ENCODE measurements at places on chromosomes 7 and 10. TPM values are rescaled to one million over a fixed set of nuclear protein-coding genes. Genes with fewer than 3 reads are reported as not detected.

Gene CLCN1
- total RNA-seq: not detected

Gene TEX36
- total RNA-seq: not detected

Gene HOXA4
- 2.0 TPM for total RNA-seq

Gene TMEM140
- 1.7 TPM for total RNA-seq

Gene CCDC3
- total RNA-seq: not detected

Gene WDFY4
- 80.0 TPM for total RNA-seq

Gene MUC12
- total RNA-seq: not detected

Gene RAB19
- not detected for total RNA-seq

Gene NME8
- total RNA-seq: not detected

Gene TES
- not detected for total RNA-seq

DNA sequence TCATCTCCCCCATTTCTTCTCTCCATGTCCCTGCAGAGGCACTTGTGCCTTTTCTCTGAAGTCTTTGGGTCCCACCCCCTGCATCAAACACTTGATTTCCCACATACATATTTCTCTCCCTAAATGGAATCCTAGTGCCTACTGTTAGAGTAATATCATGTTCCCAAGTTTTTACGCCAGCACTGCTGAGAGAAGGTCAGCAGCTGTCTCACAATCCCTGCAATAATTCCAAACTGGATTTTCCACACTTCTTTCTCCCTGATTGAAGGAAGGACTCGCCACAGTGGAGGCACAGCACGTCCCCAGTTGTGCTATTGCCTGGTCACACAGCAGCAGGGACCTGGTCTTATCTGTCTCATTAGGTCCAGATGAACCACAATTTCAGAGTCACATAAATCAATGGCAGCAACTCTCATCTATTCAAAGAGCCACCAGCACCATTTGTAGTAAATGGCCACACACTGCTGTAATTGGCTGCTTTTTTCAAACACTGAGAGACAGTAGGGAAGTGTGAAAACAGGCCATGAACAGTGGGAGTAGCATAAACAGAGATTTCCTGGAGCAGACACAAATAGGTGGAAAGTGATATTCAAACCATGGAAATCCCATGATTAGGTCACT is 605.5 kb downstream of the XPNPEP1 start:
- no peak for DNase-seq

GRCh38 chr7:138625849-138626230 is 75.3 kb downstream of the SVOPL start:
- DNase-seq: no peak

- DNase-seq: no peak
These were observed 236.8 kb downstream of the DYNC1I1 start for GRCh38 chr7:96009148-96009547.

DNA sequence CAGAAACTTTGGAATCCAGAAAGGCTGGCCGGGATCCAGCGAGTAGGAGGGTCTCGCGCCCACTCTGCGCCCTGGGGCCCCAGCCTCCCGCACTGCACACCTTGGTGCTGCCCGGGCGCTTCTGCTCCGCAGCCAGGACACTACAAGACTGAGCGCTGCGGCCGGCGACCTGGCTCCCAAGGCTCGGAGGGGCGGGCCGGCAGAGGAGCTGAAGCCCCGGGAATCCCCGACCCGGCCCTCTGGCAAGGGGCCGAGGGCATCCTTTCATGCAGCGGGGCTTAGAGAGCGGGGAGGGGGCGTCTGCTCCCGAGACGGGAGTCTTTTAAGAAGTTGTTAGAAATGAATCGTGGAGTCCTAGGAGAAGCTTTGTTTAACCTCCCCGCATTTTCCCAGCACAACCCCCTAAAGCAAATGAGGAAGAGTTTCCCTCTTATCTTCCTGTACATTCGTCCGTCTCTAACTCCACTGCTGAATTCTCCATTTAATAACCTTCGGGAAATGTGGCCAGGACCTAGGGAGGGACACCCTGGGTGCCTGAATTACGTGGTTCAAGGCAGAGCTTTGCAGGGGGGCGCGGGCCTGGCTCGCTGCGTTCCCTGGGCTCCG is 1.1 kb downstream of the VWC2 start:
- DNase-seq: no peak

DNA sequence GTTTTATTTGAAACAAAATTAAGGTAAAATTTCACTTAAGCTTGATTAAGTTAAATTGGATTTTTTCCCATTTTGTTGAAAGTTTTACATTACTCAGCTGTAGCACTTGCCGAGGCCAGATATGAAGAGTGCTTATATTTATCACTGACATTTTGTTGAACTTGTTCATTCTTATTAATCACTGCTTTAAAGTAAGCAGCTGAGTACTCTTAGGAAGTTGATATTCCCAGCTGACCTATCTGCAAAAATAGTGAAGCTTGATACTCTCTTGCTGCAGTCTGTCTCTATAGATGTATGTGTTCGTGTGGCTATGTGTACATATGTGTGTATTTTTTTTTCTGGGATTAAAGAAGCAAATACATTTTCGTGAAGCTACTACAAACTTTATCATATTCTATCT is 150.0 kb downstream of the SKAP2 start:
- no peak for DNase-seq

DNA sequence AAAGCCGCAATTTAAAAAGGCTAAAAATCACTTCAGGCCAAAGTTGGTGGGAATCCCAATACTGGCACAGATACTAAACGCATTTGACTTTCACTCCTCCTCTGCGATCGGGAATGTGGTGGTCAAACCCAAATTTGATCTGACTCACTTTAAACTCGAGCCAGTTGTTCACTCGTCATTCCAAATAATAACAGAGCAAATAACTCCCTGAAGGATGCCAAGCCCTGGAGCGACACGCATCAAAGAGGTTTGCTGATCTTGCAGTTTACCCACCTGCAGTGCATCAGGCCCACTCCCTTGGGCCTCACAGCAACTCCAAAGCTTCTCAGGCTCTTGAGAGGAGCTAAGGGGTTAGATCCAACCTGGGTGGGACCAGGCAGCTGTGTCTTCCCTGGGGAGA is 12.2 kb downstream of the PTN start:
- DNase-seq: no peak

GRCh38 chr10:53007527-53007842 is 234.9 kb upstream of the MBL2 start:
- DNase-seq: no peak

DNA sequence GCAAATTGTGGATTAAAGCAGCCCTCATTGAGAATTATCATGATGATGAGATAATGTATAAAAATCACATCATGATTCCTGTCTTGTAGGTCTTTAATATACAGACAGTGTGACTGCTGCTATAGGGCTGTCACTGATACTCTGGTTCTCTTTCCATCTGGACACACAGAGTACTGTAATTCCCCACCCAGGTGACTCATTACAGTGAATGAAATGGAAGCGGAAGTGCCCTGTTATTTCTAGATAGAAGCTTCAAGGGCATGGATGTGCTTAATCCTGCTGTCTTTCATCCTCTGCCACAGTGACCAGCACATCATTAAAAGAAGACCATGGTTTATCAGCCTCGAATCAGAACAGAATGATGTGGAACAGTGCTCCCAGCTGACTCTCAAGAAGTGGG is 1234.0 kb downstream of the SORCS3 start:
- DNase-seq: no peak

DNA sequence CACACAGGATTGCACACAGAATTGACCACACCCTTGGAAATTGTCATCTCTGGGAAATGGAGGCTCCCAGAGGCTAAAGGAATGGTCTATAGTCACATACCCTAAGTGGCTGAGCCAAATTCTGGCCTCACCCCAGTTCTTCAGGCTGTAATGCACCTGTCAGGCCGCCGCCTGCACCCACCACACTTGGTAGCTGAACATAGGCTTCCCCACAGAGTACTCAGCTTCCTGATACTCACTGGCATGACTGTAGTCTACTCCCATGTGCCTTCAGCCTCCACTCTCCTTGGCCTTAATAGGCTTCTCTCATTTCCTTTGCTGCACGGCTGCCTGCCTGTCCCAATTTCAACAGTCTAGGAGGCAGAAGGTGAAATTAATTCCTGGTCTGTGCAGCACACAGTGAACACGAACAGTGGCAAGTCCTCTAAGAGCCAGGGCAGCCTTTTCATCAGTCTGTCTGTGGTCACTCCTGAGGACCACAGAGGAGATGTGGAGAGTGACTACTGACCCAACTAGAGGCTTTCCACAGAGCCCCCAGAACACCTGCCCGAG is 42.5 kb downstream of the NUDCD3 start:
- DNase-seq: no peak

- no peak for DNase-seq
These were observed 308.4 kb downstream of the RPS24 start for GRCh38 chr10:78341953-78342614.

GRCh38 chr10:121179006-121179405 is 327.8 kb downstream of the WDR11 start:
- DNase-seq: no peak

- no peak for DNase-seq
These were observed 58.3 kb downstream of the SHOC2 start for GRCh38 chr10:110977662-110978061.

DNA sequence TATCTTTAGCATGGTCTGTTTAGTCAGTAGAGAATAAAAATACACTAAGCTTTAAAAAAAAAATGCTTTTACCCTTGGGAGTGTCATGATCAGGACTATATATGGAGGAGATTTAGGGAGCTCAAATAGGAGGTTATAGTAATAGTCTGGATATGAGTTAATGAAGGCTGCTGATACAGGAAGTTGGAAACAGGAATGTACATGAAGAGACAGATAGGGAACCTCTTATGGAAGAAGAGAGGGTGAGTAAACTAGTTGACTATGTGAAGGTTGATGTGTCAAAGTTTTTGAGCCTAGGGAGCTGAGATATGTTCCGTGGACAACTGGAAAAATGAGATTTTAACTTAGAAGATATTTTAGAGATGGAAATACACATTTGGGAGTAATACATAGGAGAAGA is 472.0 kb upstream of the FZD8 start:
- no peak for DNase-seq

DNA sequence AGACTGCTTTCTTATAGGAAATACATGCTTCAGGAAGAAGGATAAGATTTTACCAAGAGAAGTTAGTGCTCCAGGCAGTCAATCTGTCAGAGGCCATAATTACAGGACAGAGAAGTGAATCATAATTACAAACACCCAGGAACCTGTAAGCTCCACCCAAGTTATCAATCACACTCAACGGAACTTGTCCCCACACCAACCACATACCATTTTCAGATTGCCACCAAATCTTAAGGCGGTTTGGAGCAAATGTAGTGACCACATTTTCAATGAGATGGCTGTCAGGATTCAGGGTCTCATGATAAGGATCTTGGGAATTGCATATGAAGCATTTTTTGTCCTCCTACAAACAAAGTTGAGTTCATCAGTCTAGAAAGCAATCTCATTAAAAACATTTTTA is 4.8 kb downstream of the LAMB1 start:
- no peak for DNase-seq

GRCh38 chr7:37354656-37355131 is 94.0 kb downstream of the ELMO1 start:
- DNase-seq: no peak

DNA sequence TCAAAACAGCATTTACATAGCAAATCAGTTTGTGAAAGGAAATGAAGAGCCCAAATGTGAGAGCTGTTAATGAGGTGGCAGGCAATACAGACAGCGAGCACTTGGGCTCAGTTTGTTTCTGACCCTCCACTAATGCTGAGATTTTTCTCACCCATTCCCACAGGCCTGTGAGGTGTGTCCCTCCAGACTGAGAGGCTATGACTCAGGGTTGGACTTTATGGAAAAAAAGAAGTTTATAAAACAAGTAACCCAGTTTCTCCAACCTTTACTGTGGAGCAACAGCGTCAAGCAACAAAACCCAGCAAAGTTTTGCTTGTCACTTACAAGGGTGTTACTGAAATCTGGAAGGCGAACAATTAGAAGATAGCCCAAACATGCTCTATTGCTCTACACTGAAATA is 4.9 kb upstream of the FEZF1 start:
- no peak for DNase-seq

- DNase-seq: no peak
These were observed 33.7 kb upstream of the PLXNA4 start for GRCh38 chr7:132609906-132610520.

DNA sequence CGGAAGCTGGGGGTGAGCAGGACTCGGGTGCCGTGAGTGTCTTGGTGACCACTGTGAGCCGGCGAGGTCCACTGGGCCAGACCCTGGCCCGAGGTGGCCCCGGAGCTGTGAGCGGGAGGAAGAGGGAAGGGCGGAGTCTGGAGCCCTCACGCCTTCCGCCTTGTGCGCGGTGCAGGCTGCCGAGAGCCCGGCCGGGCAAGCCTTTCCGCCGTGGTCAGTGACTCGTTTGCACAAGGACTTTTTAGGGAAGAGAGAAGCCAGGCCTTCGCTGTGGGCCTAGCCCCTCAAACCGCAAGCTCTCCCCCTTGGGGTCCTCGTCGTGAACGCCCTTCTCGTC is 40.9 kb upstream of the ZNF32 start:
- no peak for DNase-seq

- DNase-seq: peak; percentile 90
These were observed 111.3 kb upstream of the ASAH2 start for GRCh38 chr10:50362547-50363125.

DNA sequence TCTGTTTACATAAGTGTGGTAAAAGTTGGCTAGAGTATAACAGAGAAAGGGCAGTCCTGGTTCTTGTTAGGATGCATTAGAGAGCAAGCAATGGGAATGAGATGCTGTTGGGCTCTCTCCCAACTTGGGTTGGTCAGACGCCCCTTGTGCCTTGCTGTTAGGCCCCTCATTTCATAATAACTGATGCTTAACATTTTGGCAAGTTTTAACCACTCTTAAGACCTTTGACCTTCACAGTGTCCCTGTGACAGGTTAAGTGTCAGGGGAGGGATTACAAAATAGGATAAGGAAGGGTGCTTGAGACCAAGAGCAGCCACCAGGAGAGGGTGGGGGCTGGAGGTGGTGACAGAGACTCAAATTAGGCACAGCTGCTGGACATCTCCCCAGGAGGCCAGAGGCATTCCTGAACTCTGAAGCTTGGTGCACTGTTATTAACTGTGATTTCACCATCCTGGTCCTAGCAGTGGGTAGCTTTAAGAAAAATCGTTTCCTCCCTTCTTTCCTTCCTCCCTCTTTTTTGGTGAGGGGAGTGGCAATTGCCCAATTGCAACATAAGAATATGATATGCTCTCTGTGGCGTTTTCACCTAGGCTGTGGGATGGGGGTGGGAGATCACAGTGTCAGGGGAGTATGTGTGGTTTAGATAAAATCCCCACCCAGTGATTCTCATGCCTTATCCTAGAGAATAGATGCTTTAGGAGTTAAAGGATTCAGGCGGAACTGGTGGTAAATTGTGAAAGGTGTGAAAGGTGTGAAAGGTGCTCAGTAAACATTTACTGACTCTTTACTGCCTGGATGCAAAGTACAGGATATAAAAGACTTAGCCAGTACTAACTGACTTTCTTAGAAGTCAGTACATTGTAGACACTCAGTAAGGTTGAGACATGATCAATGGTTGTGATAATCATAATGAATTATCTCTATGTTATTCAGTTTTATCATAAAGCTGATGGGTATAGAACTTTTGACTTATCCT is 270.5 kb downstream of the BICC1 start:
- DNase-seq: no peak

- no peak for DNase-seq
These were observed 109.3 kb upstream of the ABCB5 start for GRCh38 chr7:20506175-20506574.

- no peak for DNase-seq
These were observed 253.7 kb downstream of the ELMO1 start for GRCh38 chr7:37194943-37195342.

Measured in OCI-LY7 (cell line).